Right ventricle myocardium superior (tissue), 1 donor: ENCODE measurements at places on chromosomes 4 and X.

DNA sequence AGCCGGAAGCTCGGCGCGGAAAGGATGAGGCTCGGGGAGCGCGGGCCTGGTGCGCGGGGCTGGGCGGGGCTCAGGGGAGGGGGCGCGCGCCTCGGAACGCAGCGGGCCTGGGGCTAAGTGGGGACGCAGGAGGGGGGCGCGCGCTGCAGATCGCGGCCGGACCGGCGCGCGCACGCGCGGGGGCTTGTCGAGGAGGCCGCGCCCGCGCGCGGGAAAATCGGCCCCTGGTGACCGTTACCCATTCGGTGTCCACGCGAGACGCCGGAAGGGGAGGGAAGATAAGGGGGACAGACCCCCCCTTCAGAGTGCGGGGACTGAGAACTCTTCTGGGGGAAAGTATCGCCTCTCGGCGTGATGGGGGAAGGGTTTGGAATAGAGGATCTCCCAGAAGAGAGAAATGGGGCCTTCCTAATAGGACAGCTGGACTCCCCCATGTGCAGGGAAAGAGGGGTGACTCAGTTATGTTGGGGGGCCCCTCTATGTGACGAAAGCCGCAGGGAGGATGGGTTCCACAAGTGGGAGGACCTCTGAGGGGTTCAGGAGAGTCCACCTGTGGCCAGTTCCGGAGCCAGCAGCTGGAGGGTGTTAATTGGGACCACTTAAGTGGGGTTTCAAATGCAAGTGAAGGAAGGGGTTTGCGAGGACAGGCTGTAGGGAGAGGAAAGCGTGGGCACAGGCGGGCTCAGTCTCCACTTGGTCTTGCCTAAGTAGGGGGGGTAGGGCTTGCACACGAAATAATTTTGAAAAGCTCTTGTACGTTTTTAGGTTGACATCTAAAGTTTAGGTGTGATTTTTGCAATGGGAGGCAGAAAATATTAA lies 584 bp downstream of the SUV39H1 start:
- peak; percentile 47 for DNase-seq

- DNase-seq: no peak
Observed at GRCh38 chr4:99382745-99383360, 30.3 kb upstream of the ADH1C start.

DNA sequence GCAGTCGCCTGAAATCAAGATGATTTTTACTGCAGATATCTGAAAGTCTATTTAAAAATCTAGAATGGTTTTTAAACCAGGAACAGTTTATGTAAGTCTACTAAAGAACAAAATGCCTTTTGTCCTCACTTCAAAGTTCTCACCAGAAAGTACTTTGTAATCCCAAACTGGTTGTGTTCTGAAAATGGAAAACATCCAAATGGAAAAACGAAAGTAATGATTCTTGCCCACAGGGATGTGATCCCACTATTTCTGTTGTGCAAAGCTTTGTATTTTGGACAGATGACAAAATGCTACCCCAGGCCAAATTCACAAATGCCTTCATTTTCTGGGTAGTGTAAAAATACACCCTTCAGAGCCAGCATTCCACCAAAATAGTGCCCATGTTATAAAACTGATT lies 265.5 kb upstream of the FTHL17 start:
- no peak for DNase-seq

DNA sequence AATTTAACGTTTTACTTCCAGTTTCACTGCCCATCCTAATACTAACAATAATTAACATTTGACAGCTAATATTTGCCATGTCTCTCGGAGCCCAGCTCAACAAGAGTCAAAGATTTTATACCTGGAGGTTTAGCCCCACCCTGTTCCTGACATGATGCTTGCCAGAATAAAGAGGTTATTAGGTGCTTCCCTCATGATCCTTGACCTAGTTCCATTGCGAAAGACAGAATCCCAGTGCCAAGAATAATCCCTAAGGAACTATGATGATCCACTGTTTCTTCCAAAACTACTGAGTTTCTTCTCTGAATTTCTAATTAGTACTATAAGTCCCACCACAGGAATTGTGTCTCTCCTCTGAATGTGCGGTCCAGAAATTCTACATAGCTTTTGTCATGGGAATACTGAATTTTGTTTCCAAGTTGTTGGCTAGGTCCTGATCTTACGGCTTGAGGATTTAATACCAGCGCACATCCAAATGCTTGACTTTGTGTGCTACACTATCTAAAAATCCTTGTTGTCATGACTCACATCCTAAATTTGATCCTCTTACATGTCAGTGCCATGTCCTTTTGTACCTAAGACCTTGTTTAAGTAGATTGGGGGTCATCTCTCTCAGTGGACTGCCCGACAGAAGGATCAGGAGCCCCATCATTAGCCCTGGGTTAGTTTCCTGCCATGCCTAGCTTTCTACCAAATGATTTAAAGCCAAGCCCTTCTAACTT lies 23.1 kb downstream of the ANTXR2 start:
- DNase-seq: no peak

GRCh38 chr4:63742882-63743281 lies 666.4 kb downstream of the TECRL start:
- no peak for DNase-seq

- no peak for DNase-seq
Observed at GRCh38 chr4:77593993-77594392, 11.6 kb upstream of the CXCL13 start.

DNA sequence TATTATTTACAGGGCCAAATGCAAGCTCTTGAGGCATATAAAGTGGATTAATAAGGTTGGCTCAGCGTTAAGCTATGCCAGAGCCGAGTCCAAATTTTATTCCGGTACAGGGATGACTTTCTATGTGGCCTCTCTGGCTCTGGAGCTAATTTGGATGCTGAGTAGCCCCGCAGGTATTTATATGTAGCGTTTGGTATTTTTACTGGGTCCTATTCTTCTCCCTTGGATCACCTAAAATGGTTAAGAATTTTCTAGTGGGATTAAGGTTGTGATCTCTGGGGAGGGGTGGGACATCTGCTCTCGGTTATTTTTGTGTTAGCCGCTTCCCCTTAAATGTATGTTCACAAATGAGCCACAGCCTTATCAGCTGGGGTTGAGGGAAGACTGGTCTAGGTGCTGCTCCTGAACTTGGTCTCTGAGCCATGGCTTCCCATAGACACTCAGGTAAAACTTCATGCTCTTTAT lies 49.4 kb downstream of the FHL1 start:
- DNase-seq: no peak

DNA sequence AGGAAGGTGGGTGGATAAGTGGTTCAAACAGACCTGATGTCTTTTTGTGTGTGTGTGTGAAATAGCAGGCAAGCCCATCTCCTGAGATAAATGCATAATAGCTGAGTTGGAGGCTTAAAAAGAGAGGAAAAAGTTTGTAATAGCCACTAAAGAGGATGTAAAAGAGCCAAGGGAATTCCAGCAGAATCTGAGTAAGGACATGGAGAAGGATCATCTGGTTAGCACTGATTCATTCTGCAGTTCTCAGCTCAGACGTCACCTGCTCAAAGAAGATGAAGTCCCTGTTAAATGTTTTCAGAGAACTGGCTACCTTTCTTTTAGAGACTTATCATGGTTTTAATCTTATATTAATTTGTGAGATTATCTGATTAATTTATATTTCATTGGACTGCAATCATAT lies 21.0 kb upstream of the IL13RA2 start:
- DNase-seq: no peak

- no peak for DNase-seq
Observed at GRCh38 chr4:8494983-8495548, 54.5 kb downstream of the TRMT44 start.

GRCh38 chrX:18702362-18703195 lies 4.9 kb upstream of the PPEF1 start:
- no peak for DNase-seq

GRCh38 chr4:29326816-29327215 lies 1393.4 kb upstream of the PCDH7 start:
- no peak for DNase-seq

DNA sequence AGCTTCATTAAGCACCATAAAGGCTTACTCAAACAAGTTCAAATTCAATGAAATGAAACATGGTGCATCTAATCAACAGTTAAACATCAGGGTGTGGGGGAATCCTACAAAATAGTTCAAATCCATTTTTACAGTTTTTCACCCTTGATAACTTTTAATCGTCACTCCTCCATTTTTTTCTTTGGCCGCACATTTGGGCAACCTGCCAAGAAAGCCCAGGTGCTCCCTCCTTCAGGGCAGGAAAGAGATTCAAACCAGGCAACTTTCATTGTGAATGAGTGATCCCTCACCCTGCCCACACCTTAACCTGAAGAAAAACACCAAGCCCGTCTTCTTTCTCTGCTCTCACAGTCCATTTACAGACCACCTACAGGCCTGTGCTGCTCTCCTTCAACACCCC lies 24.9 kb downstream of the TRIM61 start:
- no peak for DNase-seq

DNA sequence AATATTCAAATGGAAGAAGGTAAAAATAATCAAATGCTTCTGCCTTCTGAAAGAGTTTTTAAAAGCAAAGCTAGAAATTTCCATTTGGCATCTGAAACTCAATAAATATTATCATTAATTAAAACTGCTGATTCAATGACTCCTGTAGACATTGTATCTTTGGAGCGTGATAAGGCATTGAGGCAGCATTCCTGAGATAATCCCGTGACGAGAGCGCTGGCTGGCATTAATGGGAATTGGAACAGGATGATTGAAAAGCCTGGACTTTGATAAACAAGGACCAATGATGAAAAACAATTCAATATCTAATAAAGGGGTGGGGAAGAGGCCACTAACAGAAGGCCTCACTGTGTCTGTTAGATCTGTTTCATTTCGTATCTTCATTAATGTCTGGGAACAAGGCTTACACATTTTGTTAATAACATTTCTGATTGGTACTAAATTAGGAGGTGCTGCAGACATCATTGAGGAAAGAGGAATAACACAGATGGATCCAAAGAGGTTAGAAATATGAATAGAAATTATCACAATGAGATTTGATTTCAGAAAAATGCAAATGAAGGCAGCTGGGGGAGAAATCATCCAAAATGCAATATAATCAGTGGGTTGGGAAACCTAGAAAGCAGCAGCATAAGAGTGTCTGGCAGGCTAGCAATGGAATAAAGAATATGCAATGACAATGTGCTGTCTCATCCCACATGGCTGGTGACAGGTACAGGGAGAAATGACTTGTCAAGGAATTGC lies 102.3 kb downstream of the SCD5 start:
- no peak for DNase-seq

- DNase-seq: no peak
Observed at GRCh38 chrX:20382518-20383297, 116.0 kb upstream of the RPS6KA3 start.

- DNase-seq: no peak
Observed at GRCh38 chrX:87874043-87874442, 356.4 kb downstream of the KLHL4 start.

DNA sequence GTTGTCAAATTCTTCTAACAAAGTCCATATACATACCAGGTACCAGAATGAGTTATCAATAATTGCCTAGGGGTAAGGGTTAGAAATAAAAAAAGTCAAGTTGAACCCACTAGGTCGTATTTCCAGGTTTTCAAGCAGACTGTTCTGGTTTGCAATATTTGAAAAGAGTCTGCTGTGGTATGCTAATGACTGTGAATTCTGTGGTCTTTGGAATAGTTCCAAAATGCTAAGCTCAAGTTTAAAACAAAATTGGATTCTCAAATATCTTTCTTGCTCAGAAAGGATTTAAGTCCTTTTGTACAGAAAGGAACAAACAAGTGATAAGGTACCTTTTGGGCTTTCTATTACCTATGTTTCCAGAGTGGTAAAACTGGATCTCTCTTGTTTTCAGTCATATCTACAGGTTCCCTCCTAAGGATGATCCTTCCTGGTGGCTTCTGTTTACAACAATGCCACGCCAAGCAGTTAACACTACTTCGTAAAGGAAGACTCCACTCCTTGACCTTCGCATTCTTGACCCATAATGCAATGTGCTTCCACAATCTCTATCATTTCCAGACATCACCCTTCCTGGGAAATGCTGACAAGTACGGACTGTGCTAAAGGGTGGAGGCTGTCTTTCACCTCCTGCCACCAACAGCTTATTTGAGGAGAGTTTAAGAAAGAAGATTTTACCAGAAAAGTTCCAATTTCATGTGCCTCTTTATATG lies 531.7 kb upstream of the FTHL17 start:
- DNase-seq: no peak

GRCh38 chrX:152897222-152898131 lies at the start of gene ZNF185:
Gene ZNF185 (plus strand): TSS chrX:152898067. CDS start chrX:152914490, 16,423 bp downstream.
- no peak for DNase-seq

DNA sequence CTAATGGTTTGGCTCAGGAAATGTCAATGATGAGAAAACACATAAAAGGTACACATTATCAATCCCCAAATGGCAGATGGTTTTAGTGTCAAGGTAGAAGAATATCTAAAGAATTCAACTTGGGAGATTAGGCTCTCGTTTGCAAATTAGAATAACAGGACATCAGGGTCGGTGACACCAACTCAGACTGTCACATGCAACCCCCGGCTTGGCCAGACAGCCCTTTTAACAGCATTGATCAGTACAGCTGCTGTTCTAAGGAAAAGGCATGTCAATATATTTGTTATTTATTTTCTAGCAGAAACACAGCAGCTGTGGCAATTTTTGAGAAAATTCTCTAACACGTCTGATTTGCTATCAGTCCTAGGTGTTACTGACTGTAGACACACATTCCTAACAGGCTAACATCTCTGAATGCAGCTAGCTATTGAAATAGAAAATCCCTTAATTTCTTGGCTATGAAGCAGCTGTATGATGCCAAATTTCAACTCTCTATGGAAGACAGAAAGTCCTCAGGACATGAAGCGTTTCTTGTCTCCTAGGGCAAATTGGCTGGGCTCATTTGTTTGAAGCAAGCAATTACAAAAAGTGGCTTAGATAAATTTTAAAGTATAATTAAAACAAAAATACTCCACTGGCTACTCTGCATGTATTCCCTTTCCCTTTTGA lies 269.0 kb upstream of the CXXC4 start:
- no peak for DNase-seq

GRCh38 chr4:92172203-92172602 lies 131.6 kb upstream of the GRID2 start:
- DNase-seq: no peak

DNA sequence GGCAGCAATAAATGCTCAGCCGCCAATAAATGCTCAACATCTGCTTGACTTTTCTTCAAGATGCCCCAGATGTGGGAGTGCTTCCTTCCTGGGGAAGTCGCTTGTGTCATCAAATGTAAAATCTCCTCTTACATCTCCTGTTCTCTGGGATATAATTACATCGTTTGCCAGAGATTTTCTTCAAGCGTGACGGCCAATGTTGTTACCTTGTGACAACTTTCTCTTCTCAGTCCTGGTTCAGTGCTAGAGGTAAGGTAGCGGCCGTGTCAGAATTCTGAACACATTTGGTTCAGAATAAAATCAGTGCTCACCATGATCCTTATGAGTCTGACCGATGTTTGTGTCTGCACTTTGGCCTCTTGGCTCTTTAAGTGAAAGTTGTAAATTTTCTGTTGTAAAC lies 102.5 kb downstream of the ASMT start:
- DNase-seq: no peak

GRCh38 chr4:30832639-30833038 lies 112.5 kb downstream of the PCDH7 start:
- no peak for DNase-seq

- DNase-seq: no peak
Observed at GRCh38 chr4:145285928-145286327, 105.5 kb upstream of the OTUD4 start.

- no peak for DNase-seq
Observed at GRCh38 chr4:153074936-153075630, 129.2 kb upstream of the TRIM2 start.

GRCh38 chr4:74244049-74244448 lies 64.2 kb upstream of the EPGN start:
- DNase-seq: no peak
